ENCODE measurements at places on chromosomes 3 and 15.

GRCh38 chr15:81189583-81190283 lies 6.9 kb upstream of the IL16 start:
- no peak for DNase-seq

DNA sequence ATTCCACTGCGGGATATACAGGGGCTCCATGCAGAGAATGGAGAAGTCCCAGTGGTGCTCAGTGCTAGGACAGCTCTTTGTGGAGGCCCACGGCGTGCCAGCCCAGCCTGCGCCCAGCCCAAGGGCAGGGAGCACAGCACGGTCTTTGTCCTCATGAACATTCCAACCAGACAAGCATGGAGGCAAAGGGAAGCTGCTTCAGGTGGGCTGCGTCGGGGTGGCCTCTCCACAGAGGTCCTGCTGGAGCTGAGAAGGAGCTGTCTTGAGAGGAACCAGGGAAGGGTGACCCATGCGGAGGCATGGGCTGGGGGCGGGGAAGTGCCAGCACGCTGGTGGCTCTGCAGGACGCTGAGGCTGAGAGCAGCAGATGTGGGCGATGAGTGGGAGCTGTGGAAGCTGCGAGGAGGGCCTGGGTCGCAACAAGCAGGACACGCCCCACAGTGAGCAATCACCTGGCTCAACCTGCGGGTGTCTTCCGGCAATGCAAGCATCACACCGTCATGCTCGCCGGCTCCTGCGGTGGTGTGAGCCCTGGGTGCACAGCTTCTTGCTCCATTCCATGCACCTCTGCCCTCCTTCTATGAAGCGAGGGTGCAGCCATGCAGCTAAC lies 14.0 kb upstream of the KLF15 start:
- no peak for DNase-seq

- peak; percentile 31 for DNase-seq
Measured at GRCh38 chr15:31977812-31978661, 52.3 kb upstream of the CHRNA7 start.

- DNase-seq, result no peak
Measured at GRCh38 chr3:60188803-60189202, 1062.4 kb downstream of the FHIT start.

DNA sequence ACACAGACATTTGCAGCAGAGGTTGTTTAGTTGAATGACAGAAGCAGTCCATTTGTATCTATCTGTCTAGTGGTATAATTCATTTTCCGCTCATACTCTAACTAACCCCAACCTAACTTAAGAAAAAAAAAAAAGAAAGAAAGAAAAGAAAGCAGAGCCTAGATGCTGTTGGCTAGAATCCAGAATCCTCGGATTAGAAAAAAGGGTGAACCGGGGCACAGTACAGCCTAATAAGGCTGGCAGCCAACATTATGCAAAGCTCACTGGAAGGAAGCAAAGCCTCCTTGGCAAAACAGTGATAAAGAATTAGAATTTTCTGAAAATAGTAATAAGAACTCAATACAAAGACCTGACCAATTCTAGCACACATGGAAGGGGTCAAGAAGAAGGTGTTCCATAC lies 640.8 kb downstream of the TUSC7 start:
- no peak for DNase-seq

DNA sequence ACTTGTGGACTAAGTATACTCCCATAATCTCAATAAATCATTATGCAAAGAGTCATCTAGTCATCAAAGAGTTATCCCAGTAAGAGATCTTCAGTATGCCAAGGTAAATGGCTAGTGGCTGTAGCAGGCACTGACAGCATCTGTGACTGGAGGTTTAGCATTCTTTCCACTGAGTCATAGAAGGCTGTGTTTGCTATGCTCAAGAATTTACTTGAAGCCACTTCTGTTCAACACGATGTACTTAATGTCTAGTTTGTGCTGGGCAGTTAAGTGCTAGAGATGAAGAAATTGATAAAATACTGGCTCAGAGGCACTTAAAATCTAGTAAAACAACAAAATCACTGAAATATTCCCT lies 13.0 kb downstream of the ZBED2 start:
- DNase-seq, result no peak

GRCh38 chr3:160928183-160928726 lies 172.2 kb downstream of the PPM1L start:
- no peak for DNase-seq

DNA sequence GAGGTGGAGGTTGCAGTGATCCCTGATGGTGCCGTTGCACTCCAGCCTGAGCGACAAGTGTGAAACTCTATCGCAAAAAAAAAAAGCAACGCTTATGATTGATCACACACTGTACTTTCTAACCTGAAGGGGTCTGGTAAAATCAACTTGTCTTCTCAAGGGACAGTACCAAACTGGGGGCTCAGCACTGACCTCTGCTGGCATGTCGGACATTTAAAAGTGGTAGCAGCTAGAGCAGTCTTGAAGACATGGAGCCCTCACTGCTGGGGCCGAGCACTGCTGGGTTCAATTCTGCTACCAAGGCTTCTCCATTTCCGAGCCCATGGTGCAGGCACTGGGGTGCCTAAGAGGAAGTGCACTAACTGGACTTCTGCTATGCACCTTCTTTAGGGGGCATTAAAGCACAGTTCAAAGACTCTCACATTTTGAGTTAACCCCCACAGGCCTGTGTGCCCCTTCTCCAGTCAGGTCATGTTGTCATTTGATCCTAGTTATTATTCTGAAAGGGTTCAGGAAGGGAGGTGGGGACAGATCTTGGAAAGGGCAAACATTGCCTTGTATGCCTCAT lies 26.4 kb upstream of the LAMP3 start:
- DNase-seq, result no peak

DNA sequence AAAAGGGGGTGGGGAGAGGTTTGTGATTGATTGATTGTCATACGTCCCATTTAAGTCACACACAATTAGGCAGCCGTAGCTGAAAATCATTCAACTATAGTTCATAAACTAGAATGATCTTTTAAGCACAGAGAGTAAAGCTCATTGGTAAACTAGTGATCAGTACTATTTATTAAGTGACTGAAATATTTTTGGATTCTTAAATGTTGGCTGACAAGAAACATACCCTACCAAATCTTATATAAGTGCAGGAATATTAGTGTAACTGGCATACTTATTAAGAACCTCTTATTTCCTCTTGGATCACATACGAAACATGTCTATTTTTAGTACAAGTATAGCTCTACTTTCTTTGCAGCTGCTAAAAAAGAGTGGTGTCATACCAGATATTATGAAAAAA lies 8.4 kb upstream of the ABHD10 start:
- no peak for DNase-seq

GRCh38 chr15:27869697-27870281 lies 229.3 kb downstream of the OCA2 start:
- no peak for DNase-seq

DNA sequence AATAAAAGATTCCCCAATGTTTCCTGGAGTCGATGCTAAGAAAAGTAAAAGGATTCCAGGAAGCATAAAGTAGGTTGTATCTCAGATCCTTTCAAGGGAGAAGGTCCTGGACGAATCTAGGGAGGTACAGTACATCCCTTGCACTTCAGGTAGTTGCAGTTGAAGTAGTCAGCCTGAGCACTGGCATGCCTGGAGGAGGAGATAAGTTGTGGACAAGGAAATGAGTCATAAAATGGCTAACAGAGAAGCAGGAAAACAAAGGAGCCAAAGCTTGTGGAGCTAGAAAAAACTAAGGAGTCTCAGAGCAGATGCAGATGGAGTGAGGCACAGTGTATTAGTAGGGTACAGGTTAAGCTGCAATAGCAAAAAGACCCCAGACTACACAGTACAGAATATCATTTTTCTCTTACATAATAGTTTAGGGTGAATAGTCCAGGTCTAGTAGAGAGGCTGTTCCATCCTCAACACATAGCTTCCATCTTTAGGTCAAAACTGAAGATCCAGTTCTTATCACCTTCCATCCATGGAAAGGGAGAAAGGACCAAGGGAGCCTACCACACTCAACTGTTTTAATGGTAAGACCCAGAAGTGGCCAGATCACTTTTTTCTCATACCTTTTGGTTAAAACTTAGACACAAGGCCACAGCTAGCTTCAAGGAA lies 41.3 kb downstream of the COL6A5 start:
- DNase-seq, result no peak

- peak; percentile 26 for DNase-seq
Measured at GRCh38 chr3:141243271-141243707, 11.7 kb downstream of the PXYLP1 start.

DNA sequence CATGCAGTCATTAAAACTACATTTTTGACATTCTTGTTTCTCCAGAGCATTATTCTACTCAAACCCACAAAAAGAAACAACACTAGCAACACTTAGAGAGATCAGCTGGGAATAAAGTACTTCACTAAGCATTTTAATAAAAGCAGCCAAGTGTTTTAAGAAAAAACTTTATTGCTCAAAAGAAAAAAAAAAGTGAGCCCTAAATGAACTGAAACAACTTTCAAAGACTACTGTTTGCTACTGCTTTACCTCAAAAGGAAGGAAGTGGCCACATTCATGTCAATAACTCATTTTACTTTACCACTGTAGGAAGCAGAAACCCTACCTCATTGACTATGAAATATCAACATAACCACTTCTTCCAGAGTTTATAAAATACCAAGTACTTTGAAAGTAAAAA lies 91.3 kb downstream of the UACA start:
- no peak for DNase-seq

DNA sequence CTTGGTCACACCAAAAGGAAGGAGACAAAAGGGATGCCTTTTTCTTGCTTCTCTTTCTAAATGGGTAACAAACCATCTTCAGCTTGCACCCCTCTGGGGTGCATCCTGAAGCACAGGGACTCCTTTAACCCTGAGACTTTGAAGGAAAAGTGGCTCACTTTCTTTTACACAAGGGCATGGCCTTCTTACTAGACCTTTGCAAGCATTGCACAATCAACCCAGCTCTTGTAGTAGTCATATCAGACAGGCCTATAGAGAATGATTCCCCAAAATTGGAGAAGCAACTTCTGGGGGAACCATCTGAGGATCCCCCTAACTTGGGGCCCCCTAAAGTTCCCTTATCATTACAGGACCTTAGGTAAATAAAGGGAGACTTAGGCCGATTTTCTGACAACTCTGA lies 56.1 kb upstream of the GK5 start:
- DNase-seq, result no peak
